ENCODE measurements at places on chromosomes 4 and X.
A peak's percentile ranks its signal among the peaks of the same experiment; 100 is the strongest.

DNA sequence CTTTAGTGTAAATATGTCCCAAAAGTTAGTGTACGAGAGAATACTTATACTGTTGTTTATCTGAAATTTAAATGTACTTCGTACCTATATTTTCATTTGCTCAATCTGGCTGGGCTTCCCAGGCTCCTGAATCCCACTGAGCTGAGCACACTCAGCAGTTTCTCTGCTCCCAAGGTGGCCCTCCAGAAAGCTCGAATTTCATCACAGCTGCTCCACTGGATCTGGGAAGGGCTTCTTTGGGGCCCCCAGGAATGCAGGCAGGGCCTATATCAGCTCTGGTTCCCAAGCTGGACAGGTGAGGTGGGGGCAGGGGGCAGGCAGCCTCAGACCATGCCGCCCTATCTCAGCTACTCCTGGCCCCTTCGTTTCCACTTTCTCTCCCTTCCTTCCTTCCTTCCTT is 1.5 kb upstream of the FATE1 start:
- no peak for DNase-seq

DNA sequence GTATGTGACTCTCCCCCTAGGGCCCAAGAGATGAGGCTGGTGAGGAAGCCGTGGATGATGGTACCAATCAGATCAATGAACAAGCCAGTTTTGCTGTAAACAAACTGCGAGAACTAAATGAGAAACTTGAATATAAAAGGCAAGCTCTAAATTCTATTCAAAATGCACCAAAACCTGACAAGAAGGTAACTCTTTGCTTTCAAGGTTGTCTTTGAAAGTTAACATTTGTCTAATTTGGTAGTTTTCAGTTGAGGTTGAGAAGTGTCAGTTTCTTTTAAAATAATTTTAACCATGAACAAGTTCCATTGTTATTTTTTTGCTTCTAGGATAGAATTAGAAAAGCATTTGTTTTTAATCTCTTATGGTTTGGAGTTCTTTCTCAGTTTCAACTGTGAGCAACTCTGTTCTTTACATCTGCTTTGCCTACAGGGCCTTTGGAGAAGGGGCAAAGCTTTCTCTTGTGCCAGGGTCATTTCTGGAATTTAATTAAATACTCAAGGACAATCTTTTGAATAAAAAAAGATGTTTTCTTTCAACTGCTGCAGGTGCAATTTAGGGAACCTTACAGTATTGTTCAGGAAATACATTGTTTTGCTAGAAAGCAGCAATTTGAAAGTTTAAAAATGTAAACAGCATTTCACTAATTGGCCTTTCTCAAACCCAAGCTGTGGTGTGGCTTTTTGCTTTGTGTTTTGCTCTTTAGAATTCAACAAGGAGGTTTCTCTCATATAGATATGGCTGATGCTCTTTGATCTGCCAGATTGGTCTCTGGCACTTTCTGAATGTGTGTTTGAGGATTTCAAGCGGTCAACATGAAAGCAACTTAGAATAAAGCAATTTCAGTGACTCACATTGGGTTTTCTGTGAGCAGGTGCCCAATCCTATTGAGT is 62.9 kb downstream of the LRP2BP start:
- DNase-seq: no peak

GRCh38 chr4:169068423-169068822 is 58.4 kb upstream of the CBR4 start:
- no peak for DNase-seq

DNA sequence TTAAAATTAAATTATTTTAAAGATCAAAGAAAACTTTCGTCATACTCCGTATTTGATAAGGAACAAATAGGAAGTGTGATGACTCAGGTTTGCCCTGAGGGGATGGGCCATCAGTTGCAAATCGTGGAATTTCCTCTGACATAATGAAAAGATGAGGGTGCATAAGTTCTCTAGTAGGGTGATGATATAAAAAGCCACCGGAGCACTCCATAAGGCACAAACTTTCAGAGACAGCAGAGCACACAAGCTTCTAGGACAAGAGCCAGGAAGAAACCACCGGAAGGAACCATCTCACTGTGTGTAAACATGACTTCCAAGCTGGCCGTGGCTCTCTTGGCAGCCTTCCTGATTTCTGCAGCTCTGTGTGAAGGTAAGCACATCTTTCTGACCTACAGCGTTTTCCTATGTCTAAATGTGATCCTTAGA is at the start of gene CXCL8:
TSS of gene CXCL8 (plus strand) at position 217 of the 426 bp plus-strand sequence. CDS start at position 307, 90 bp downstream.
- peak; percentile 92 for DNase-seq

GRCh38 chr4:138327338-138327737 is 85.2 kb upstream of the SLC7A11 start:
- no peak for DNase-seq

DNA sequence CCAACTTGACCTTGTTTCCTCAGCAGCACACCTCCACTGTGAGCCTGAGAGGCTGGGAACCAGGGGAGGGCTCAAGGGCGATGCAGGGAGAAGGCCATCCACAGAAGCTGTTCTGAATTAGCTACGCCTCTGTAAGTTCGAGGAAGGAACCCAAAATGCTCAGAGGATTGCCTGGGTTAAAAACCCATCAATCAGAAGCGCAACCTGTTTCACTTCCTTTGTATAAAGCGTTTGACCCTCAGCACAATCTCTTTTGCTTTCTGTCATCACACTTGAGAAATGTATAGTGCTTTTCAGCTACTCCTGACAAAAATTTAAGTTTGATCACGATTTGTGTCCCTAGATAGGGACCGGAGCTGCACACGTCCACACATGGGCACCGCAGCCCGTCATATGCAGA is 48.0 kb upstream of the MAP3K15 start:
- DNase-seq: no peak

- no peak for DNase-seq
These were observed 142.8 kb downstream of the MGST2 start for GRCh38 chr4:139808381-139808807.

GRCh38 chr4:605702-606425 is 19.5 kb upstream of the PDE6B start:
- no peak for DNase-seq

DNA sequence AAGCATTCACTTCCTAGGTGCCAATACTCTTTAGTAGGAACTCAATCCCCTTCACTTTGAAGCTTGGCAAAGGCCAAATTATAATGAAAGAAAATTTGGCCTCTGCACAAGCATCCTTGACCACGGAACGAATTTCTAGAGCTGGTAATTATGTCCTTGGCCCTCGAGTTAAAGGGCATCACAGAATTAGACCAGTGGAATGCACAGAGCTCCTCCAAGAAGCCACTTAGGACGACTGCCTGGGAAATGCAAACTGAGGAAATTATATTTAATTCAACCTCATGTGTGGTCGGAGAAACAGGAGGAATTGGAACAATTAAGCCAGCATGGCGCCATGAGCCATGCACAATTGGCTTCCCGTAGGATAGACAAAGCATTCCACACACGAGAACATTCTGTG is 59.3 kb downstream of the NLGN4X start:
- peak; percentile 44 for DNase-seq

GRCh38 chrX:153395613-153396319 is 5.4 kb downstream of the PNMA6E start:
- DNase-seq: no peak

GRCh38 chr4:5884796-5885195 is 8.1 kb downstream of the CRMP1 start:
- no peak for DNase-seq

DNA sequence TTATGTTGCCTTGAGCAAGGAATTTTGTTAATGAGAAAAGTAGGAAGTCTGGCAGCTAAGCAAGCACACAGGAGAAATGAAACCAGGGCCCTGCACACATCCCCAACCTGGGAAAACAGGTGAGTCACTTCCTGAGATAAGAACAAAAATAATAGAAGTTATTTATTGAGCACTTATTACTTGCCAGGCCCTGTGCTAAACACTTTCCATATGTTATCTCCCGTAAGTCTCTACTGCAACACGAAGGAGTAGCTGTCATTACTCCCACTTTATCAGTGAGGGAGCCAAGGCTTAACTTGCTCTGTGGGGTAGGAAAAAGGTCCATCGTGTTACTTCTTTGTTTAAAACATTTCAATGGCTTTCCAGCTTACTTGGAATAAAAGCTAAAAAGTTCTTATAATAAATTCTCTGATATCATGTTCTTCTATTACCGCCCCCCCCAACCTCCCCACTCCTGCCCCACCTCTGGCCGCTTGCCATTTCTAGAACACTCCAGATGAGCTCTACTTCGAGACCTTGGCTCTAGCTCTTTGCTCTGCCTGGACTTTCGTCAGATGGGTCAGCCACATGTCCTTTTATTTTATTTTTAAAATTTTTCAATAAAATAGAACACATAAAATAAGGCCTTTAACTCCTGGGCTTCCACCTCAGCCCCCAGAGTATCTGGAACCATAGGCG is 36.3 kb upstream of the PLAC8 start:
- no peak for DNase-seq

DNA sequence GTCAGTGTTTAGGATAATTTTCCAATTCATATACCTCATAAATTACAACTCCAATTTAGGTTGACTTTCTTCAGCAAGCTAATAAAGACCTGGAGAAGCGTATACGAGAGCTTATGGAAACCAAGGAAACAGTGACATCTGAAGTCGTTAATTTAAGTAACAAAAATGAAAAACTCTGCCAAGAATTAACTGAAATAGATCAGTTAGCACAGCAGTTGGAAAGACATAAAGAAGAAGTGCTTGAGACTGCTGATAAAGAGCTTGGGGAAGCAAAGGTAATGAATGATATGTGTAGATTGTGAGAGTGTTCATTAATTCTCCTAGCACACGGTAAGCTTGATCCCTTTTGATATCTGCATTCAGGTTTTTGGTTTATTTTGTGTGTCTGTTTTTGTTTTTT is 16.8 kb downstream of the CEP135 start:
- no peak for DNase-seq

GRCh38 chr4:113069212-113069892 is 19.9 kb downstream of the ANK2 start:
- DNase-seq: no peak

DNA sequence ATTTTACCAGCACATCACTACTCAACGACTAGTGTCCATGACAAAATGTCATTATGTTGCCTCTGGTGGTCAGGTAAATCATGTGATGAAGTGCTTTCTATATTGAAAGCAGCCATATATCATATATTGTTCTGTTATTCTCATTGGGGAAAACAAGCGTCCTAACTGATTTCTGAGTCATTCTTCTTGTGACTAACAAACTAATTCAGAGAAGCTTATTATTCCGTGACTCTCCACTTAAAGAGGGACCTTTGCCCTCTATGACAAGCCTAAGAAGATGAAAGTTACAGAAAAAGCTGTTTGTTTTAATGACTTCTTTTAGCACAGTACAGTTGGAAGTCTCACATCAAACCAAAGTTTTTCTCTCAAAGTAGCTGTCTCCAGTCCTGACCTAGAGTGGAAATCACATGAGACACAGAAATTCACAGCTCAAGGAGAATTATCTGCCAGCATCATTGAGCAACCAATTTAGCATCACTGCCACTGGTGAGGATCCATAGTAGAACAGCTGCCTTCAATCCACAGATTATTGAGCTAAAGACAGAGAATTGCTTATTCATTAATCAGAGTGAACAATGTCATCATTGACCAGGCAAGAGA is 36.4 kb downstream of the ASB9 start:
- DNase-seq: no peak

DNA sequence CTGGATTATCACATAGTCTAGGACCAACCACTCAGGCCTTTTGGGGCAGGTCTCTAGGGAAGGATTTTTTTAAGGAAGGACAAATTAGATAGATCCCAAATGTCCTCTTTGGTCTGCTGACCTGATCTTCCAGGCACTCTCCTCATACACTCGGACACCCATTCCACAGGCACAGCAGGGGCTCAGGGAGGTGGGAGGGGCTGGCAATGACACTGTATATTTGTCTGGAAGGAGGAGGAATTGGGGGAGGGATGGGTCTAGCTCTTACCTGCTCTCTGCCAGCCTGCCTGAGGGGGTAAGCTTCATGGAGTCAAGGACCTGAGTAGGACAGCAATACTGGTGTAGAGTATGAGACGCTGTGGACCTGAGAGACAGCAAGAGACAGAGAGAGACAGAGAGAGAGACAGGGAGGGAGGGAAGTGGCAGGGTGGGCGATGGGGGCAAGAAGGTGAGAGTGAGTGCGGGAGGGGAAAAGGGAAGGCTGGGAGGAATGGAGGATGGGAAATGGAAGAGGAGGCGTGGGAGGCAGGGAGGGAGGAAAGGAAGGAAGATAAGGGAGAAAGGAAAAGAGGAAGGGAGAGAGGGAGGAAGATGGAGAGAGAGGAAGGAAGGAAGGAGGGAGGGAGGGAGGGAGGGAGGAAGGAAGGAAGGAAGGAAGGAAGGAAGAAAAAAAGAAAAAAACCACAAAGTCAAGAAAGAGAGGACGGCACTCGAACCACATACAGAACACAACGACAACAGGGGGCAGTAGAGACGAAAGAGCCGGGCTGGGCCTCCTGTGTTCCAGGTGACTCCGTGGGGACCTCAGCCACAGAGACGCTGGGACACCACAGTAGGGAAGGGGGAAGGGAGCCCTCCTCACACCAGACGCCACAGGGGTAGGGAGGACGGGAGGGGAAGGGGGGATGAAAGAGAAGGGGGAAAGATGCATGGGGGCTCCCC is 1.8 kb downstream of the IQSEC2 start:
- DNase-seq: no peak

DNA sequence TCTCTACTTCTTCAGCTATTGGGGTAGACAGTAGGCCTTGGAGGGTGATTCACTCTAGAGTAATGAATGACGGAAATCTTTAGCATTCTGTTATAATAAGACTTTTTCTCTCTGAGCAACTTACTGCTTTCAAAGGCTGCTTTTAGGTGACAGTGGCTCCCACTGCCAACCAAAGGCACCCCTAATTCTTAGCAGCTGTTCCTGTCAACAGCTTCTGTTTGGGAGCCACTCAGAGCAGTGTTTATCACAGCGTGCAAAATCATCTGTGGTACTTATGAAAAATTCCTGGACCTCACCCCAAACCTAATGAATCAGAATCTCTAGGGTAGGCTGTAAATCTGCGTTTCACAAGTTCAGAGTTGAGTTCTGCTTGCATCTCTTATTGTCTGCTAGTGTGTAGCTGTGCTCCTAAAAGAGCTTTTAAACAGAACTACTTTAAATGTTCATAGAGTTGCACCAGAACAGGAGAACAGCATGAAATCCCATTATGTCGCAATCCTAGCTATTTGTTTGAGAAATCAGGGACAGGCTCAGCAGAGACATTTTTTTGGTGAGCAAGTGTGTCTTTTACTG is 52.8 kb upstream of the POU4F2 start:
- no peak for DNase-seq

DNA sequence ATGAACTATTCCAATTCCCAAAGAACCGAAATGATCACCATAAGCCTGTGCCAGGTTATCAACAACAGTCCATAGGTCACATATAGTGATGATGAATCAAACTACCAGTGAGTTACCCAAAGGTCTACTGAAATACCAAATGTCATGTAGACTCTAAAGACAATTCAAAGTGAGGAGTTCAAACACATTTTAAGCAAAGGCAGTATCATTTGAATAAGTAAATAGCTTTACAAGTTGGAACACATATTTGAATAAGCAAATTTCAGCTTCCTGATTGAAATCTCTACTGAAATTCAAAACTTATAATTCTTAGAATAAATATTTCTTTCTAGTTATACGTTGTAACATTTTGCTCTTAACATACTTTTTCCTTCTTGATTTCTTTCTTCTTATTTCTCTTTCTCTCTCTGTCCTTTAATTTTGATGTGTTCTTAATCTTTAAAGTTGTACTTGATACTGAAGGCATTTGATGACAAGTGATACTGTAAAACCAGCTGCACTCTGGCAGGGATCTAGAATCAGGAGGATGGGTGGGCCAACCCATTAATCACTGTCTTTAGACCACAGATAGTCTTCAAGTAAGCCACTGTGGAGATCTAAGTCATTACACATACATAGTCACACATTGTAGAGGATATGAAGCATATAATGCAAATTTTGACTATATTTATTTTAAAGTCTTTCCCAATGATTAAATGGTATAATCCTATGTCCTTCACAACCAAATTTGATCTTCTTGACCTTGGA is 34.5 kb downstream of the GABRA4 start:
- no peak for DNase-seq

GRCh38 chr4:173494013-173494970 is 35.7 kb downstream of the HAND2 start:
- DNase-seq: no peak

Measured in astrocyte of the cerebellum (primary cell).